ENCODE measurements at places on chromosomes 12 and 14.

DNA sequence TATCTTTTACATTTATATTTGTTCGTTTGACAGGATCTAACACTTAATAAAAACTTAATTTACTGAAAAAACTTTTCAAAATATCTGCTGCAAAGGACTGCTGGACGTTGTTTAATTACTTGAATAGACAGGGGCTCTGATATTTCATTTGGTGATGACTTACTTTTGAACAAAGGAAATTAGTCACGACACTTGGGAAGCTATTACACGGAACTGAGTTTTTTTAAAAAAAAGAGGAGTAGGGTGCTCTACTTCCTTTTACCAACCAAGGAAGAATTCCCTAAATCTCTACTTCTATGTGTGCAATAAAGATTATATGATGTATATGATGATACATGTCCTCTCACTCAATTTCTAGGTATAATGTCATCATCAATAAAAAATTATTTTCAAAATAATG, 4.7 kb downstream of the FGD6 start:
- no peak for DNase-seq

DNA sequence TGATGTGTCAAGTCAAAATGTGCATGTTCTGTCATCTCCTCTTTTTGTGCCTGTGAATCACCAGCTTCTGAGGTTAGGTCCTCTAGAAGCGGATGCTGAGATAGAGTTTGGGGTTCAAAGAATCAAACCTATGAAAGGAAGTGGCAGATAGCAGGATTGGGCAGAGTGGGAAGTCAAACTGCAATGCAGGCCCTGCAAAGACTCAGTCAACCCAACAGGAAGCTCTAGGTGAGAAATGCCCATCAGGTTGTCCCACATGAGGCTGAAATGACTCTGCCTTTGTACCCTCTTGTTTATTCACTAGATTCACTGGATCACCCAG, 4.5 kb upstream of the MIA2 start:
- peak; percentile 71 for DNase-seq

- no peak for DNase-seq
These were observed 5.0 kb upstream of the HOXC9 start for GRCh38 chr12:53995002-53995377.

GRCh38 chr12:14416658-14417057, 51.2 kb downstream of the ATF7IP start:
- peak; percentile 69 for DNase-seq

DNA sequence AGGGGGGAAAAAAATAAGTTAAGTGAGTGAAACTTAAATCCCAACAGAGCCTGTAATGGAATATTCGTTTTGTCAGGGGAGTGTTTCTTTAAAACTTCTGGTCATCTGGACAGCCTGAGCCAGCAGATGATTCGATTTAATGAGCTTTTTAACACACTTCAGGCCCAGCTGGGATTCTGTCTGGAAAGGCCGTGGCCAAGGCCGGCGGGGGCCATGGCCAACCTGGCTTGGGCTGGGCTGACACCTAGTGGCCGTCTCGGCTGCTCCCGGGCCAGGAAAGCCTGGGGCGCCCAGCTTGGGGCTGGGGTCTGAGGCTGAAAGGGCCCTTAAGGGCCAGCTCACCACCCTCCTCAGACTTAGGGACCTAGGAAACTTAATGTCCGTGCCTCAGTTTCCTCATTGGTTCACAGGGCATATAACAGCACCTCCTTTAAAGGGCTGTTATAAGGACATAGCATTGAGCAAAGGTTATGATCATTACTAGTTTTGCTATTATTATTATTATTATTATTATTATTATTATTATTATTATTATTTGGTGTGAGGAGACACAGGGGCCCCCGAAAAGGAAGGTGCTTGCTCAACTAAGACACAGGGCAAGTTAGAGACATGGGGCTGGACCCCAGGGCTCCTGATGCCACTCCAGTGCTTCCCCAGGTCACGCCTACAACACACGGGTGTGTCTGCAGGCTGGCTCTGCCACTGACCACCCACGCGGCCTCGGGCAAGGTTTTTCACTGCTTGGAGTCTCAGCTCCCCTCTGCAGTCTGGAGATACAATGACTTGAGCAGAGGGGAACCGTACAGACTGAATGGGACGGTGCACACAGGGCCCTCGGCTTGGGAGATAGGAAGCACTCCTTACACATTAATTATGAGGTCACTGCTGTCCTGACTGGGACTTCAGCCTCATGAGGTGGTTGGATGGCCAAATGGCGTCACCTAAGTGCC, 84.0 kb downstream of the SYNE3 start:
- no peak for DNase-seq

DNA sequence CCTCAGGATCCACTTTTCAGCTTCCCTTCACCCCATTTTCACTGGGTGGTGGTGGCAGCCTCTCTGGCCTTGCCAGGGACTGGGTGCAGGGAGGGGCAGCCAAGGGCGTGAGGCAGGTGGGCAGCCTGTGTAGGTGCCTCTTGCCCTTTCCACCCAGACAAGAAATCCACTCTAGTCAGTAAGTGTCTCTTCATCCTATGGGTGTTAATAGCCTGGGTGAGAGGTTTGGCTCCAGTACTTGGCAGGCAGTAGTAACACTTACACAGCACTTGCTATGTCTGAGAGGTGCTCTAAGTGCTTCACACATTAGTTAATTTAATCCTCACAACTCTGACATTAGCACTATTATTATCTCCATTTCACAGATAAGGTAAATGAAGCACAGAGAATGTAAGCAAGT, 171.9 kb downstream of the EMP1 start:
- DNase-seq, result no peak

DNA sequence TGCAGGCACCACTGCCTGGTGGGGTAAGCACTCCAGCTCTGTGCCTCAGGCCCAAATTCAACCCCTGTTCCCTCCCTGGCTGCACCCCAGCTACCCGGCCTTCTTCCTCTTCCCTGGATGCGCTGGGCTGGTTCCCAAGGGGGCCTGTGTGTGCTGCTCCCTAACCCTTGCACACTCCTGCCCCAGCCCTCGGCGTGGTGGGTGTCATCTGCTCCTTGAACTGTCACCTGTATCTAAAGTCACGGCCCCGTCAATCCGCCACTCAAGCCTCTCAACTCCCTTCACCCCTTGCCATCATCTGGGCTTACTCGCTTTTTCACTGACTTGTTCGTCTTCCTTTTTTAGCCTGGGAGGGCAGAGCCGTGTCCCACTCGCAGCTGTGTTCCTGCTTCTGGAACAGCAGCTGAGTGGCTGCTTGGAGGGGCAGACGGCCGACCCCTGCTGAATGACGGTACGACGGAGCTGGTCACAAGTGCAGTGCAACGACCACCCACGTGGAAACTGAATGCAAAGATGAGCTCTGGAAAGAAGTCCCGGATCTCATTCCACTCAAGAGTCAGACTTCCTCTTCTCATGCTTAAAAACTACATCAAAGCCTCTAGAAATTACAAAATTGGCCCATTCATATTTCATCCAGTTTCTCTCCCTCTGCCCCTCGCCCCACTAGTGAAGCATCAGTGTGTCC, 138.9 kb downstream of the PIWIL1 start:
- DNase-seq, result no peak

- DNase-seq, result no peak
These were observed 35.3 kb downstream of the PRKD1 start for GRCh38 chr14:29892327-29892726.

- no peak for DNase-seq
These were observed 27.1 kb downstream of the DAO start for GRCh38 chr12:108906971-108907370.

GRCh38 chr12:24584032-24584675, 364.7 kb downstream of the BCAT1 start:
- no peak for DNase-seq

- DNase-seq, result no peak
These were observed 80.8 kb downstream of the TMTC1 start for GRCh38 chr12:29702972-29703371.

DNA sequence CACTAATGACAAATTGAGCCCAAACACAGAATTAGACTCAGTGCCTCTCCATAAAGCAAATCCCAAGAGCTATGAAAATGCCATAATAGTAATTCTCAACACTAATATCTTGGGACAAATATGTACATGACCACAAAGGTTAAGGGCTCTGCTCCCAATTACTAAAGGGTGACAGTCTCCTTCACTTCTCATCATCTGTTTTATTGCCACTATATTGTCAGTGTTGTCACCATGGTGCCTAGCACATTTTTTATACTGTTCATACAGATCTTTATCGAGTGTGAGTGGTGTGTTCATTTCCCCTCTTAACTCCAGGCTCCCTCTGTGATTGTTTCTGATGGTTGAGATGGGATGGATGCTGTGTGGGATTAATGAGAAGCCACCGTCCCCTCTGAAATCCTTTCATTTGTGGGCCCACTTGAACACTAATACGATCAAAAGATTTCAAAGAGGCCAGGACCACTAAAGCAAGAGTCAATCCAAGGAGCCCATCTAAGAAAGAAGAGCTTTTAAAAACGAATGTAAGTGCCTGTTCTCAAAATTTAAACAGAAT, 277.7 kb downstream of the GXYLT1 start:
- DNase-seq, result no peak

DNA sequence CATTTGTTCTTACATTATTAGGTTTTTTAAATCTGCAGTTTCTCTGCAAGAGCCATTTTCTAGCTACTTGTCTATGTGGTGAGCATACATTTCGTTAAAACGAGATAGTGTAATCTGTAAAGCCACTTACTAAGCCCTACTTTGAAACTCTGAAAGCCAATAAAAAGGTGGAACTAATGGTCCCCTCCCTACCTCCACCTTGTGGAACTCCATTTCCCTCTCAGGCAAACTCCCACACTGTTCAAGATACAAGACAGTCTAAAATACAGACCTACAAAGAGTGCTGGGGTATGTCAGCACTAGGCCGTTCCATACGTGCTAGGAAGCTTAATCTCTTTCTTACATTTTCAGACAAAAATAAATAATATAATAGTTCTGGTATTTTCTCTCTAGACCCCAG, 74.1 kb downstream of the DUSP6 start:
- no peak for DNase-seq

DNA sequence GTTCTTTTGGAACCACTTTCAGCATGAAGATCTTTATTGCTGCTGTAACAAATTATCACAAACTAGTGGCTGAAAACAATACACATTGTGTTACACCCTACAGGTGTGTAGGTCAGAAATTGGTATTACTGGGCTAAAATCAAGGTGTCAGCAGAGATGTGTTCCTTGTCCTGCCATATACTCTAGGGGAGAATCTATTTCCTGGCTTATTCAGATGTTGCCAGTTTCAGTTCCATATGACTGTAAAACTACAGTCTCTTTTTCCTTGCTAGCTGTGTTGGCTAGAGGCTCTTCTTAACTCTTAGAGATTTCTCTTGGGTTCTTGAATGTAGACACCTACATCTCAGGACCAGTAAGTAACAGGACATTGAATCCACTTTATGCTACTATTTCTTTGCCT, 215.6 kb upstream of the PPFIA2 start:
- no peak for DNase-seq

GRCh38 chr12:119412306-119412705, 77.8 kb downstream of the CCDC60 start:
- DNase-seq, result no peak

DNA sequence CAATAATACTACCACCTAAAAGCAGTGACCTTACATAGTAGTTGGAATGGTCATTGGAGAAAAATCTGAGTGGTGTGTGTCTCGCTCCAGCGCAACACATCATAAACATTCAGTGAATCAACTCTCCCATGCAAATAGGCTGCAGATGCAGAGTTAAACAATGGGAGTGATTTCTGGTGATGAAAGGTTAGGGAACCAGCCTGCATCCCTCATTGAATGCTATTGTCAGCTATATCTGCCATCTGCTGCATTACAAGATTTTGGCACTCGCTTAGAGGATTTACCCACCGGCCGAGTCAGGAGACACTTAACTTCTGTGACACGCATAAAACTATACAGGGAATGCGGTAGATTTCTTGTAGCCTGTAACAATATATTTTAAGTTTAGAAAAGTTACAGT, 900.9 kb downstream of the FLRT2 start:
- DNase-seq, result no peak

DNA sequence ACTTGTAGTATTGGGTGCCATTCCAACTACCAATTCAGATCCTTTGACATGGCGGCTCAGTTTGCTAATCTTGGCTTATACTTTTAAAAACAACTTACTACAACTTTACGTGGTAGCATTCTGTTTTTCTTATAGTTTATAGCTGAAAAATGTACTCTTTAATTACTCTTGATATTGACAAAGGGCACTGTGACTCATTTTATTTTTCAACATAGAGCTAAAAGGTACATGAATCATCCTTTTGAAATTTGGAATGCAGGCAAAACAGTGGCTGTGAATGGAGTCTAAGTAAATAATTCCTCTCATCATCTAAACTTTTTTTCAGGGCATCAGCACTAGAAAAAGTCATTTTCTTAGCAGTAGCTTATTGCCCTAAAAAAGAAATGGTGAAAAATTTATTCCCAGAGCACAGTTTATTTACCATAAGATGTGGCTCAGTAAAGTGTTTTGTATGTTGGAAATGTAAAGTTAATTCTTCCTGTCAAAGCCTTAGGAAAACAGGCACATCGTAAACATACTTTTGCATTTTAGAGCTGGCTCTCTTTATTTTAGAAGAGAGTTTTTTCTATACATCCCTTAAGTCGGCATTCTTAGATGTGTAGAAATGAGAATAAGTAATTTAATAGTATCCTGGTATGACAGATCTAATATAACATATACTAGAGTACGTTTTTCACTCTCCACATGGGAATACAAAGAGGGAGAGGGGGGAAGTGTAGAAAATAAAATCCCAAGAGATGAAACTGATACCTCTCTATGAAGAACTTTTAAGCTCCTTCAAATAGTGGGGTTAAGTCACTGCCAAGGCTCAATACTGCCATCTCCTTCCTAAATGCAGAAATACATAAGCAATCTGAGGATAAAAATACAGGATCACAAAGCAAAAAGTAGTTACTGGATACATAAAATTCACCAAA, 55.2 kb downstream of the SLC25A21 start:
- no peak for DNase-seq

DNA sequence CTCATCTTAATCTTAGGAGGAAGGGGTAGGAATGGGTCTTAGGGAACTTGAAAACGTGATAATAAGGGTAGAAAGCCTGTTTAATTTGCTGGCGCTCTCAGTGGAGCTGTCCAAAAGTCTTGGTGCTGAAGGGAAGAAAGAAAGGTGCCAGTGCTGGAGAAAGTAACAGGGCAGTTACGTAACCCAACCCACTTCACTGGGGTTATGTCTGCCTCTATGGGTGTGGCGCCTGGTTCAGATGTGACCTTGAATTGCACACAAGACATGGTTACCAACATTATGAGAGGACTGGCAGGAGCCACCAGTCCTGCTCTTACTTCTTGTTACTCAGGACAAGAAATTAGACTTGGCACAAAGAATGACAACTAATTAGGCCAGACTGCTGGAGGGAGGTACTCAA, 18.6 kb upstream of the GPATCH2L start:
- DNase-seq, result no peak

GRCh38 chr12:104486943-104487819, 30.4 kb downstream of the CHST11 start:
- no peak for DNase-seq
